NCI-H1694 (cell line): ENCODE measurements at places on chromosomes 5 and 9.
A peak's percentile ranks its signal among the peaks of the same experiment; 100 is the strongest.

- no peak for DNase-seq
These were observed 7.0 kb upstream of the P4HA2 start for GRCh38 chr5:132234684-132235062.

DNA sequence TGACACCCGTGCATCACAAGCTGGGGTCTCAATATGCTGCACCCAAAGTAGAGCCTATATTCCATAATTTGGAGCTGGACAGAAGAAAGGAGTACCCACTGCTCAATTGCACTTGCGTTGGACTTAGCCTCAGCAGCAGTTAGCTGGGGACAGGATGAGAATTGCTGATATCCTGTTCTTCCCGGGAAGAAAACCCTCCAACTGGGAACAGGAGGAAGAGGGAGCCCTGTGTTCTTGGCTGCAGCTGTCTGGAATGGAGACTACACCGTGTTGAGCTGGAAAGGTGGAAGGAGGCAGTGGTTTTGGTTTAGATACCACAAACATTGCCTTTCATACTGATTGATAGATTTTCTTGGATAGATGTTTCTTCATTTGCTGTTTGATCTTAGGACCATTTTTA, 24.6 kb downstream of the CNTLN start:
- no peak for DNase-seq

DNA sequence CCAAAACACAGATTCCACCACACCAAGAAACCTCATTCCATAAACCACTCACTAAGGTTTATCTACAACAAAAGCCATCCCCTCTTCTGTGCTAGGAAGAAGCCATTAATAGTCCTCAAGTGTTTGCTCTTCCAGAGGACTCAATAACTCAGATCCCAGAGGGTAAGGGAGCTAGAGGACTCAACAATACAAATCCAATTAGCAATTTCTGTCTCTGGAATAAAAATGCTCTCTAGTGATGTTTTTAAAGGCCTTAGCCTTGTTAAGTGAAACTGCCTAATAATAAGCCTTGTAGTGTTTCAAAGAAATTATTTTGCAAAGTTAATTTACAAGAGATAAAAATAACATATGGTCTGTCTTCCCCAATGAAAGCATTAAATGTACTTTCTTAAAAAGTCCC, 942.4 kb downstream of the CDH12 start:
- DNase-seq: no peak

DNA sequence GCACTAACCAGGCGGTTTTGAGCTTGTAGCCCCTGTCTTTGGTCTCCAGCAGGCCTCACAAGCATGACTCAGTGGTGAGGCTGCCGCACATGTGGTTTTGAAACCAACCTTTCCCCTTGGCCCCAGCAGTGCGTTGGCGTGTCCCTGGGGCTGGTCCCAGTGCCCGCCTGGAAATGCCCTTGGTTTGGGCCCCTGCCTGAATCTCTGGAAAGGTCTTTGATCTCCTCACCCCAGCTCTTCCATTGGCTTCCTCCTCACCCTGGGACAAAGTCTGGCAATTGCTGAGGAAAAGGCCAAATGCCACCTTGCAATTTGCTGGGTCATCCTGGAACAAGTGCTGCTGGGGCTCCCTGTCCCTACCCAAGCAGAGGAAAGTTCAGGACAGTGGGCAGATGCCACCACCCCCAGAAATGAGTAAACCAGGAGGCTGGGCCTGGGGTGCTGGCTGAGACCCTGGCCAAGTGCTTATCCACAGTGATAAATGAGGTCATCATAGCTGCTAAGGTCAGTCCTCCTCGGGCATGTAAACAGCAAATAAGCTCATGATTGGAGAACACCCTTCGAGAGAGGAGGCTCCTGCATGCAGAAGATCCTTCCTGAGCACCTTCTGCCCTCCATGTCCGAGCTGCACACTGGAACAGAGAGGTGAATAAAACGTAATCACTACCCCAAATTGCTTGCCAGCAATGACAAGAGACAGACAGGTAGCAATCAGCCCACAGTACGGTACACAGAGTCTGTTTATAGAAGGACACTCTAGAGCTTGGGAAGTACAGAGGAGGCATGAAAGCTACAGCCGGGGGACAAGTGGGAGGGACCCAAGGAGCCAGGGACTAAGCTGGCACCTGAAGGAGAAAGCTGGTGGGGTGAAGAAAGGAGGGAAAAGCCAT, 98.9 kb upstream of the CPEB4 start:
- DNase-seq: no peak

DNA sequence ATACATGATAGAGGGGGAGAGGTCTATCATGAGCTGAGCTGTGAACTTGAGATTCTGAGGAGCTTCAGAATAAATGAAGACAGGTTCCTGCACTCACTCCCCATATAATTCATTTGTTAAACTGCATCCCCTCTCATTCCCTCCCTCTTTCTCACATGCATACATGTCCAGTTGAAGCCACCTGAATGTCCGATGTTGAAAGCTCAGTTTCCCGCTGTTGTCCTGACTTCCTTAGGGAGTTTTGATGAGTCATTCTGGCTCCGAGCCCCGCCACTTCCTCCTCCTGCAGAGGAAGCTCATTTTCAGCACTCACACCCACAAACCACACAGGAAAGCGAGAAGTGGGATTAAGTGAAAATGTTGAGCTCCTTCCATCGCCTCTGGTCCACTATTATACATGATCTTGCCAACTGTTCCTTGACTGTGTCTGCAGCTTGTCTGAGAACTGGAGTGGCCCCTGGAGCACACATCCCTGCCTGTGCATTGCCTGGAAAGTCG, 121.2 kb downstream of the CEMIP2 start:
- DNase-seq: no peak

GRCh38 chr5:80569961-80570786, at the start of gene ANKRD34B:
Gene ANKRD34B, minus strand, starts transcription at chr5:80570280. Its CDS starts 10,261 bp downstream, at chr5:80560019.
- DNase-seq: peak; percentile 9

DNA sequence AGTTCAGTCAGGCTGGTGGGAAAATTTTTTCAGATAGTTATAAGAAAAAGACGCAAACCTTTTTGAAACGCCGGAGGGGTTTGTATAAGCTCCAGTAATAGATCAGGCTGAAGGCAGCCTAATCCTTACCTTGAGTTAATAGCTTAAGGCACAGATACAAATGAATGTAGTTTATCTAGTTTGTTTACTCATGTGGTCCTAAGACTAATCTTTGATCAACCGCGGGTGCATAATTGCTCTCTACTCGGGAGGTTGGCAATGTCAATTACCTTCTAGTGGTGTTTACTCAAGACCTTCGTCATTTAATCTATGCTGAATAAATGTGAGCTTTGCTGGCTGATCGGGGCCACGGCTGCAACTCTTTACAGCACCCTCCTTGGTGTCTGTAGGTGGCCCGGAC, 665 bp upstream of the INSL4 start:
- DNase-seq: no peak

GRCh38 chr5:112776301-112776856, 38.7 kb downstream of the APC start:
- no peak for DNase-seq

DNA sequence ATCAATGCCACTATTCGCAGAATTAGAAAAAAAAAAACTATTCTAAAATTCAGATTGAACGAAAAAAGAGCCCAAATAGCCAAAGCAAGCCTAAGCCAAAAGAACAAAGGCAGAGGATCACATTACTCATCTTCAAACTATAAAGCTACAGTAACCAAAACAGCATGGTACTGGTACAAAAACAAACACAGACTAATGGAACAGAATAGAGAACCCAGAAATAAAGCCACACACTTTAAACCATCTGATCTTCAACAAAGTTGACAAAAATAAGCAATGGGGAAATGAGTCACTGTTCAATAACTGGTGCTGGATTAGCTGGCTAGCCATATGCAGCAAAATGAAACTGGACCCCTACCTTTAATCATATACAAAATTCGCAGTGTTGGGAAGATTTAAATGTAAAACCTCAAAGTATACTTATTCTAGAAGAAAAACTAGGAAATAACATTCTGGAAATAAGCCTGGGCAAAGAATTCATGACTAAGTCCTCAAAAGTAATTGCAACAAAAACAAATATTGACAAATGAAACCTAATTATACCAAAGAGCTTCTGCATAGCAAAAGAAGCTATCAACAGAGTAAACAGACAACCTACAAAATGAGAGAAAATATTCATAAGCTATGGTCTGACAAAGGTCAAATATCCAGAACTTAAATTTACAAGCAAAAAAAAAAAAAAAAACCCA, 153.7 kb downstream of the NDUFS4 start:
- no peak for DNase-seq

DNA sequence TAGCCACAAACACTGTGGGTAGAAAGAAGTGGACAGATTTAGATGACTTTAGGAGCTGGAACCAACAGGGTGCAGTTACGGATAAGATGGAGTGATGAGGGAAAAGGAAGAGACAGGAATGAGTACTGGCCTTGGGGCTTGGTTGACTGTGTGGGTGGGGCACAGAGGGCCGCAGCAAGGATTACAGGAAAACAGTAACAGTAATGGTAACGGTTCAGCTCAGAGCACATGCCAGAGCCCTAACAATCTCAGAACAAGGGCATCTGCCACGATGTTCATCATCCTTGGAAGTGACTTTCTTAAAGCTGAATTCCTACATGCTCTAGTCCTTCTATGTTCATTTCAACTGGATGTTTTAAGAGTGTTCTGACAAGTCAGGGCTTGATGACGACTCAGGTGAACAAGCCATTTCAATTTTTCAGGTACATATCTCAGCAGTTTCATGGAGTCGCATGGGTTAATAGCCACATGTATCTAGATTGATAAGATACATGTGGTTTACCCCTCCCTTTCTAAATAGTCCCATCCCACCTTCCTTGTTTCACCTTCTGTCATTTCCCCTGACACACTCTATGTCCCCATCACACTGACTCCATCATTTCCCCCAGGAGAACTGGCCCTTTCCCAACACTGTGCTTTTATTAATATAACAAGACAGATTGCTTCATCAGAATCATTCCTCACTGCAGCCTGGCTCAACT, 65.0 kb downstream of the CEMIP2 start:
- DNase-seq: no peak

GRCh38 chr9:83449983-83450382, 88.2 kb downstream of the FRMD3 start:
- DNase-seq: no peak

DNA sequence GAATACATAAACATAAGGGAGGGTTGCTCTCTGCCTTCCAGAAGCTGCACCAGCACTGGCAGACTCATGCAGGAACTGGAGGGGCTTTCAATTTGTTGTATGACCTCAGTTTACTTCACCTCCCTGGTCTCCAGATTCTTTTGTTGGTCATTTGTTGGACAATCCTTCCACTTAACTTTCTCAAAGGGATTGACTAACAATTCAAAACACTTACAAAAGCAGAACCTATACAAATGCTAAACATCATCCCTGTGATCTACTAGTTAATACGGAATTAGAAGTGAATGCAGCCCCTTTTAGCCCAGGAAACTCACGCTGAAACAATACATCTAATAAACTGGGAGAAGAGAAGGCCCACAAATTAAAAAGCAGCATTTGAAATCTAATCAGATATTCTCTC, 404.6 kb upstream of the BRINP1 start:
- DNase-seq: no peak

- no peak for DNase-seq
These were observed 48.6 kb upstream of the SLCO6A1 start for GRCh38 chr5:102547141-102548035.

DNA sequence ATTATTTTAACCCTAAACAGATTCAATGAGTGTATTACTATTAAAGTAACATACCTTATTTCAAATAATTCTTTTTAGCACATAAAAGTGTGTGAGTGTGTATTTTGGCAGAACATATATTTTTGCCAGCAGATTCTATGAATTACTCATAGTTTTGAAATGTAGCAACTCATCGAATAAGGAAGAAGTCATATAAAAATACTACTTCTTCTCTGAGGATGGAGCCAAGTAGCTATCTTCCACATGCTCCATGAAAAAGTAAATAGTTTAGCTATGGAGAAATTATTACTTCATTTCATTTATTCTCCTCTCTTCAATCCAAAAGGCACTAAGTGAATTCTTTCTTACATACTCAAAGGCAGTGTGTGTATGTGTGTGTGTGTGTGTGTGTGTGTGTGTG, 1090.4 kb upstream of the CDH6 start:
- no peak for DNase-seq

DNA sequence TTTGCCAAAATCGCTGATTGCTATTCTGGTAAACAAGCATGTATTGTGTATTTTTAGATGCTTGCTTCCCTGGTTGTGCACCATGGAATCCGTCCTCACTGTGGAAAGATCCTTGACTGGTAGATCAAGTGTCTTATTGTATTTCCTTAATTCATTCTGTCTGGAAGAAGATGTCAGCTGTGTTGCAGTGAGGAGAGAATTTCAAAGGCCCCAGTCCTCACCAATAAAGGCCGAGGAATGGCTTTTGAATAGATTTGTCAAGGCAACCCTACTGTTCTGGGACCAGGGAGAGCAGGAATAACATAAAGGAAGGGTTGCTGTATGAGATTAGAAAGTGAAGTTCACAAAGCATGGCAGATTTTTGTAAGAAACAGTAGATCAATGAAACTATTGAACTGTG, 36.2 kb upstream of the POU5F2 start:
- no peak for DNase-seq

- no peak for DNase-seq
These were observed 107.9 kb upstream of the EFNA5 start for GRCh38 chr5:107778647-107779046.

GRCh38 chr5:65663804-65664521, 39.1 kb downstream of the SHLD3 start:
- no peak for DNase-seq

DNA sequence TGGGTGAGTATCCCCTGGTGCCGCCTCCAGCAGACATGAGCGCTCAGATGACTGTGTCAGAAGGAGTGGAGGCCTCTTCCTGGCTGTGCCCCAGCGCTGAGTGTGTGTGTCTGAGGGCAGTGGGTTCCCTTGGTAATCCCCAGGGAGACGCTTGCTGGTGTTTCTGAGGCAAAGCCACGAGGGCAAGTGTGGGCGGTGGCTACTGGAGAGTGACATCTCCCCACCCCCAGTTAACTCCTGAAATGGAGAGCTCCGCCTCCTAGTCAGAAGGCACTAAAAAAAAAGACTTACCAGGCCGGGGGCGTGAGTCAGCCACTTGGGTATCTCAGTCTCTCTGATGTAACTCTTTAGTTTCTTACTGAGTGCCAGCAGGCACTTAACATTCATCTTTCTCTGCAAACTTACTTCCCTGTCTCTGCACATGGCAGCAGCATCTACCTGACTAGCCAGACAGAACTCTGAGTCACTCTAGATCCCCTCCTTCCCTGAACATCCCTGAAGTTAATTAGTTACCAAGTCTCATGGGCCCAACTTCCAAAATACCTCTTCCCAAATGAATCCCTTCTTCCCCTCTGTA, 19.3 kb downstream of the ORM2 start:
- DNase-seq: no peak

GRCh38 chr5:179008667-179009066, 13.5 kb upstream of the GRM6 start:
- DNase-seq: no peak
